ENCODE measurements at places on chromosomes 4 and X.

- no peak for DNase-seq
Measured at GRCh38 chrX:3451571-3451970, 105.1 kb upstream of the MXRA5 start.

GRCh38 chrX:80511969-80512760 lies 91.9 kb downstream of the TENT5D start:
- peak; percentile 43 for DNase-seq

- no peak for DNase-seq
Measured at GRCh38 chr4:140595065-140595464, 26.3 kb upstream of the UCP1 start.

DNA sequence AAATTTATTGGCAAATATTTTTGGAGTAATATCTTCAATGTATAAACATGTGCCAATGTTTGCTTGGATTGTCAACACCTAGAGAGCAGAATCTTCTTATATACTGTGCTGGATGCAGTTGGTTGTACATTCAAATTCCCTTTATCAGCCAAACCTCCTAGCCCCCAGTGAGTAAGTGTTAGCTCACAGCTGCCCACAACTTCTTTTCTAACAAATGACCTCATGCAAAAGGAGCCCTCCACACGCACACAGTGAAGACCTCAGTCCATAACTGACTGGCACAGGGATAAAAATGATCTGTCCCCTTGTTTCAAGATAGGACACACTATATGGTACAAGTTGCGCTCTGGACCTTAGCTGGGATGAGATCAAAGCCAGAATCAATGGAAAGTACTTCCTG lies 458.0 kb upstream of the NWD2 start:
- peak; percentile 58 for DNase-seq

DNA sequence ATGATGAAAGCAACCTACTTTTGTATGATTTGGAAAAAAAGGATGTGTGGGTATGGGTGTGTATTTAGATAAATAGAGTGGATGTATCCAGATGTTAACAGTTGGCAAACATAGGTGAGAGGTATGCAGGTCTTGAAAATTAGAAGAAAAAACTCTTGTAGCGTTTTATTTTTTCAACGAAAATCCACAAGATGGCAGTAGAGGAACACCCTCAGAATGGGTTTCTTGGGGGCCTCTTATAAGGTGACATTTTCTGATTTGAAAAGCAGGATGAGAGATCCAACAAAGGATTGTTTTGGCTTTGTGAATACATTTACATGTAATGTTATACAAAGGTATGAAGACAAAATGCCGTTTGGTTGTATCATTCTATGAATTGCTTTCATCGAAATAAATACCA lies 68.3 kb downstream of the FMR1NB start:
- no peak for DNase-seq

- no peak for DNase-seq
Measured at GRCh38 chr4:157141976-157142375, 66.0 kb downstream of the GLRB start.

GRCh38 chrX:39022106-39022505 lies 220.8 kb downstream of the MID1IP1 start:
- no peak for DNase-seq

- DNase-seq = no peak
Measured at GRCh38 chrX:115236560-115236959, 2.7 kb upstream of the LRCH2 start.

GRCh38 chr4:100738196-100739165 lies 220.7 kb upstream of the EMCN start:
- DNase-seq = peak; percentile 86

- DNase-seq = no peak
Measured at GRCh38 chr4:114209584-114209983, 230.1 kb upstream of the ARSJ start.

DNA sequence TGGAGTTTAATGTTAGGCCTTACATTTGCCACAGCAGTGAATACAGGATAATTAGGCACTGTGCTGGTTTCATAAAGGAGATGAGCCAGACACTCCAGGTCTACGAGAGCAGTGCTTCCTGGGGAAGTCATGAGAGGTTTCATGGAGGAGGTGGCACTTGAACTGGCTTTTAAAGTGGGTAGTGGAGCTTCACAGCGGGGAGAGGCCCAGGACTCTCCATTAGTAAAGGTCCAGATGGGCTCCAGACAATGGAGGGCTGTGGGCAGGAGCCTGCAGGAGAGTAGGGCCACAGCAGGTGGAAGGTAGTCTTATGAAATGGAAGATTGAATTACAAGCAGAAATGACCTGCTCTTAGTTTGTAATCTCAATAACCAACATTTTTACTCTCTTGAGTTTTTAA lies 29.0 kb downstream of the CLDN22 start:
- no peak for DNase-seq

DNA sequence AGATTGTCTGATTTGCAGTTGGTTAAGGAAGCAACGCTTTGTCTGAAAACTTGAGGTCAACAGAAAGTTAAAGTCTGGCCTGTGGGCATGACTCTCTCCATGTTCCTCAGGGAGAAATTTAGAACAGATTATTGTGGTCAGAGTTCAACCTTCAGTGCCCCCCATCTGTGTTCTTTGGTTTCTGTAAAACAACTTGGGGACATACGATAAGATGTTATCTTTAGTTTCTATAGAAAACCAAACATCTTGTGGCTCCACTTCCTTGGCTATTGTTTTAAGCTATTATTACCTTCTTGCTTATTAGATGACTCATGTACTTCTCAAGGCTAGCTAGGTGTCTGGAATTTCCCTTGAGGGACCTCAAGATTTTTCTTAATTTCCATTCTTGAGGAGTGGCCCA lies 507.7 kb downstream of the PDHA2 start:
- DNase-seq = no peak

GRCh38 chr4:36394352-36394903 lies 113.0 kb downstream of the DTHD1 start:
- DNase-seq = no peak
